Mammary microvascular endothelial cell (primary cell): ENCODE measurements at places on chromosomes 5 and 9. TPM values are rescaled to one million over a fixed set of nuclear protein-coding genes. Genes with fewer than 3 reads are reported as not detected.

Gene OTP
- not detected in 2 replicates for total RNA-seq

Gene SLC4A9
- not detected in 2 replicates for total RNA-seq

Gene ZNF883
- 0.13 and 0.25 TPM in 2 replicates for total RNA-seq

Gene RXRA
- total RNA-seq, result 20.9 and 22.4 TPM in 2 replicates

Gene CCL27
- not detected in 2 replicates for total RNA-seq

Gene KIF24
- 2.8 and 3.1 TPM in 2 replicates for total RNA-seq

Gene PRLR
- total RNA-seq, result not detected in 2 replicates

Gene CCDC152
- 0.20 and 0.47 TPM in 2 replicates for total RNA-seq

Gene PCDHGB4
- total RNA-seq, result 3.3 and 4.2 TPM in 2 replicates

Gene STK32A
- total RNA-seq, result 0.07 TPM in 1 of 2 replicates, not detected in the other

Gene DAB2
- total RNA-seq, result 90.0 and 102 TPM in 2 replicates

Gene TMEM174
- not detected in 2 replicates for total RNA-seq

Gene DMAC1
- 17.5 and 22.7 TPM in 2 replicates for total RNA-seq

Gene TSSK1B
- total RNA-seq, result not detected in 2 replicates

Gene SEMA6A
- total RNA-seq, result 2.0 and 4.4 TPM in 2 replicates

Gene PAX5
- not detected in 2 replicates for total RNA-seq

Gene SLCO6A1
- total RNA-seq, result not detected in 2 replicates

Gene ELL2
- 25.0 and 26.1 TPM in 2 replicates for total RNA-seq

Gene C7
- not detected in 2 replicates for total RNA-seq

Gene PCDHGB6
- 0.73 and 1.2 TPM in 2 replicates for total RNA-seq

Gene SEMA5A
- 0.05 and 0.13 TPM in 2 replicates for total RNA-seq

Gene GABRA1
- not detected in 2 replicates for total RNA-seq

Gene NSG2
- not detected in 2 replicates for total RNA-seq

Gene KLHL3
- 0.79 and 1.2 TPM in 2 replicates for total RNA-seq

Gene CCL21
- total RNA-seq, result 0.20 and 0.53 TPM in 2 replicates
